WERI-Rb-1 (cell line): ENCODE measurements at places on chromosomes 1 and 21.

DNA sequence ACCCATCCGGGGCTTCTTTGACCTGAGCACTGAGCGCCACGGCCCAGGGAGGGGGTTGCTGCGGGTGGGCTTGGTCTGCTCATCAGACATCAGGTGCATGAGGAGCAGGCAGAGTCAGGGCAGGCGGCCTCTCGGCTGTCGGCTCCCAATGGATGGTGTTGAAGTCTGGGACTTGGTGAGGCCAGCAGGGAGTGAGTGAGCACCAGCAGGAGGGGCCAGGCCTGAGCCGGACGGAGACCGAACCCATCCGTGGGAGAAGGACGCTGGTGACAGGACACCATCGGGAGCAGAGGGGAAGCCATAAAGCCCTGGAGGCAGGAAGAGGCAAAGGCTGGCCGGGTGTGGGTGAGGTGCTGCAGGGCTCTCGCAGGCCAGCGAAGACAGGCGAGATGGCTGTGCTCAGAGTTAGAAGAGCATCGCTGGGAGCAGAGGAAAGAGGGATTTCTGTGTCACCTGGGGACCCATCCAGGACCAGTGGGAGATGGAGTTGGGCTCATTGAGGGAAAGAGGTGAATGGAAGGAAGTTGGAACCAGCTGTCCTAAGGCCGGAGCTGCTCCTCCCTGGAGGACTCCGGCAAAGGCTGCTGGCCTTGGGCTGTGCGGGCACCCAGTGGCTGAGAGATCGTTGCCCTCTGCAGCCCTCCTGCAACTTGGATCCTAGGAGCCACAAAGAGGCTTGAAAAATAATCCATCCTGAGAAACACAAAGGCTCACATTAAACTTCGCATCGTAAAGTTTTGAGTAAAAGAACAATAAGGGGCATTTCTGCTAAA is 49.9 kb downstream of the PDE9A start:
- no peak for DNase-seq

DNA sequence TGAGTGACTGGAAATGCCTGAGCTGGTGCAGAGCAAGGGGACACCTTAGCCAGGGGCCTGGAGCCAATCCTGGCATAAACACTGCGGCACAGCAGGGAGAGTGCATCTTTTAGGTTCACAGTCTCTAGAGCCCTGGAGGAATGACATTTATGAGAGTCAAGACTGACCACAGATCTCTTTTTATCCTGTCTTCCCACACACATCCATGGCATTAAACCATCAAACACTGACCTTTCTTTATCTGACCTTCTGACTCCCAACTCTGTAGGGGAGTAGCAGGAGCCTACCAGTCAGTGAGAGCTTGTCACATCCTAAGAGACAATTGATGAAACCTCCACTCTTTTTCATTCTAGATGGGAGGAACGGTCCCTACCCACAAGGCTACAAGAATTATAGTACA is 7.9 kb downstream of the CD34 start:
- DNase-seq: no peak

- no peak for DNase-seq
Measured at GRCh38 chr1:172894349-172895049, 156.2 kb downstream of the TNFSF18 start.

GRCh38 chr1:90925928-90926869 is 95.6 kb downstream of the ZNF644 start:
- DNase-seq: no peak

DNA sequence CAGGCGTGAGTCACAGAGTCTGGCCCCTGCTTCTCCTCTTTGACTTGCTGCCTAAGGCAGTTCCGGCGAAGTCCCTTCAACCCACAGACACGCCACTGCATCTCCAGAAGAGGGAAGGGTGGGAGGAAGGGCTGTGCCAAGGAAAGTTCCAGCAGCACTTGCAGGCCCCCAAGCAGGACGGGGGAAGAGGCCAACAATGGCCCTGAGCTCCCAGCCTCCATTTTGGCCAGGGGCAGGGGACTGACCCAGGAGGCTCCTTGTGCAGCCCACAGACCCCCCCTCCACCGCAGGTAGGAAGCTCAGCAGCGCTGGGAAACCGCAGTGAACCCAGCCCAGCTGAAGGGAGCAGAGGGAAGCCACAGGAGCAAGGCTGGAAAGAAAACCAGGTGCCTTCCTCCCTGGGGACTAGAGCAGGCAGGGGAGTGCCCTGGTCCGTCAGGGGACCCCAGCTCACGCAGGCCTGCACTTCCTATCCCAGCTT is 35.4 kb downstream of the ACOT7 start:
- DNase-seq: no peak
